Left ventricle myocardium inferior (tissue), 1 donor: ENCODE measurements at places on chromosomes 4 and X. TPM values are rescaled to one million over a fixed set of nuclear protein-coding genes. Genes with fewer than 3 reads are reported as not detected.

DNA sequence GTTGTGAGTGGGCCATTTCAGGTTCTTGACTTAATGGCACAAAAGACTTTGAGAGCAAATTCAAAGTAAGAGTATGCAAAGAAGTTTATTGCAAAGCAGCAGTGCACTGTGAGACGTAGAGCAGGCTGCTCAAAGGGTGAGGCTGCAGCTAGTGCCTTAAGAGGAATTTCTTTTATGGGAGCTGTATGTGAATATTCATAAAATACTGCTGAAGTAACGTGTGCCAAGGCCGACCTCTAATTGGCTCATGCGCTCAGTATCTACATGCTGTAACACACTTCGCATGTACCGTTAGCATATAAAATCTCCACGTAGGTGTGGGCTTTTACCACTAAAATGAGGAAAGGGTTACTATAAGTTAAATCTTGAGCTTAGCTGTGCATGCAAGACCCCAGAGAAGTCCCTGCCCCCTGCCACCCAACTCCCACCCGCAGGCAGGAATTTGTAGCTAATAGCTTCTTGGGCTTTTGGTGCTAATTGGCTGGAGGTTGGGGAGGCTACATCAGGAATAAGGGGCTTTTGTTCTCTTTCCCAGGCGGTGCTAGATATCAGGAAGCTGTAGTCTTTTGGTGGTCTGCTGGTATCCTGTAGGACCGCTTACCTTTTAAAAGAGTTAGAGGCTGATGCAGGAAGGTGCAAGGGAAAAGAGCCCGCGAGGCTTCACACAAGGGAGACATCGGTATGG is 47.6 kb downstream of the FSTL5 start:
- no peak for DNase-seq

GRCh38 chr4:80016506-80016905 is 56.5 kb downstream of the ANTXR2 start:
- DNase-seq: no peak

GRCh38 chr4:40183615-40184411 is 13.0 kb upstream of the RHOH start:
- no peak for DNase-seq

DNA sequence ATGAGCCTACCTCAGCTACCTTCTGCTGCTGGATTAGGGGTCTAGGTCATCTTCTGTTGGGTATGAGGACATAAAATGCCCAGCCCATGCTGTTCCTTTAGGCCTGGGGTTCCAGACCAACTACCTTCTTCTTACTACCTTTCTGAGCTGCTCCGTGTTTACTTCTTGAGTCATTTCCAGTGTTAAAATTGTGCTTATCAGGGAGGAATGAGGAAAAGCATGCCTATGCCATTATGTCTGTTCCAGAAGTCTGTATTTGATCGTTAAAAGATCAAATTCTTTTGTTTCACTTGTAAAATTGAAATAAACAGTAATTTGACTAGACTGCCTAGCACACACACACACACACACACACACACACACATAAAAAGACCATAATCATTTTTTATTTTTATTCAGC is 1912.7 kb upstream of the TENM3 start:
- DNase-seq: no peak

GRCh38 chr4:40953283-40954087 is 203.7 kb downstream of the NSUN7 start:
- peak; percentile 31 for DNase-seq

DNA sequence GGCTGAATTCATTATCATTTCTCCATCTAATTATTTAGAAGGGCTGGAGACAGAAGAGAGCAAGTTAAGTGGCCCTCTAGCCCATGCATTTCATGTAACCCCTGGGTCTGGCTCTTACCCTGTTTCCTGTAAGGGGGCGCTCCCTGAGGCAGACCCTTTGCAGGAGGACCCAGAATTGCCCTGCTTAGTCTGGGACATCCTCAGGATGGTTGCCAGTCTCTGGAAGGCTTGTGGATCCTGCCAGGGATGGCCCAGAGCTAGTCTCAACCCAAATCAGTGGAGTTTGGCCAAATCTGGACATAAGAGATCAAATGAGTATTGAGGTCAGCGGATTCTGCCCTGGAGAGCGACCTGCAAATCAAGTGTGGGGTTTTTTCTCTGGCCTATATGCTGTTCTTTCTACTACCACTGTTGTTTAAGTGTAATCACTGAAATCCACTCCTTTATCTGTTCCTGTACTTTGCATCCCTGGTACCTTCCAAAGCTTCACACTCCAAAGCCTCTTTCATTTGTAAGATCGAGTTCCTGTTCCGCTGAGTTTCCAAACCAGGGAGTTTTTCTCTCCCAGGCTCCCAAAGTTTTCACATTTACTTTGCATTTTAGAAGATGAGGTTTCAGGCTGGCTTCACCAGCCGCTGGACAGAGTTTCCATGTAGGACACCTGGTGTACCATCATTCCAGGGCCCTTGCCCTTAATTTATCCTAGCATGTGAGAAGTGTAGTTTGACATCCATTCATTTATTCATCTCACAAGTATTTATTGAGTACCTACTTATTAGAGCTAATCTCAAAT is 6.3 kb downstream of the KLF3 start:
- no peak for DNase-seq

DNA sequence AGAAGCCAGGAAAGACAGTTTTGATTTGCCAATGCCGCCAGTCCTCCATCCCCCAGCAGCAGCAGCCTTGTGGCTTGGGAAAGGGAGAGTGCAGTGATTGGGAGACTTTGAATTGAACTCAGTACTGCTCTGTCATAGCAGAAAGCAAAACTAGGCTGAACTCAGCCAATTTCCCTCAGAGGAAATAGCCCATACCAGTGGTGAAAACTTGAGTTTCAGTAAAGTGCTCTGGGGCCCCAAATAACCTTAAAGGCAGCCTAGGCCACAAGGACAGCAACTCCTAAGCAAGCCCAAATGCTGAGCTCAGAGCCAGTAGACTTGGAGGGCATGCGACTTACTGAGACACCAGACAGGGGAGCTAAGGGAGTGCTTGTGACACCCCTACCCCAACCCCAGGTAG is 2.0 kb upstream of the PROM1 start:
- no peak for DNase-seq

- DNase-seq: no peak
Measured at GRCh38 chr4:61462451-61463326, 262.6 kb downstream of the ADGRL3 start.

DNA sequence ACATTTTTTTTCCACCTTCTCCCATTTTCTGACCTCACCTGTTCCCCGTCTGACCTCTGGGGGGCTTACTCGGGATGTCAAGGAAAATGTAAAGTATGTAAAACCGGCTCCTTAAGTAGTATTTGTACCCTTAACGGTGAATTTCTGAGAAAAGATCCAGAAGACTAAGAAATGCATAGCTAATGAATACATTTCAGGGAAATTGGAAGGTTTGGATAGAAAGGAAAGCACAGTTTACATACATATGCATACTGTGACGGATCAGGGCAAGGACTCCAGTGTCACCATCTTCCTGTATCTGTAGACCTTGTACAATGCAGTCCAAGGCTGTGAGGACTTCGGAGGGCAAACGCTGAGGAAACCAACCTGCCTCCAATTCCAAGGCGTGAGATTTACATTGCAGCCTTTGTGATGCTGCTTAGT is 2185.9 kb upstream of the TENM3 start:
- no peak for DNase-seq

GRCh38 chr4:163540977-163541376 is 46.5 kb downstream of the TMA16 start:
- no peak for DNase-seq

- DNase-seq: peak; percentile 61
Measured at GRCh38 chr4:184343502-184344177, 126.0 kb upstream of the ENPP6 start.

GRCh38 chr4:20723019-20723418 is 22.8 kb downstream of the PACRGL start:
- DNase-seq: no peak

GRCh38 chr4:3122081-3122563 is 47.6 kb downstream of the HTT start:
- no peak for DNase-seq

- DNase-seq: no peak
Measured at GRCh38 chr4:123649250-123649644, 252.7 kb downstream of the SPRY1 start.

GRCh38 chrX:19571711-19572110 is 56.4 kb upstream of the MAP3K15 start:
- no peak for DNase-seq

- DNase-seq: no peak
Measured at GRCh38 chr4:136829280-136829679, 703.0 kb downstream of the PCDH18 start.

The METTL14 gene
- 28.1 TPM for total RNA-seq

The PCDH10 gene
- 0.14 TPM for total RNA-seq

The NHS gene
- total RNA-seq: 1.0 TPM

The ASMT gene
- total RNA-seq: not detected
